Vagina (tissue), 2 donors: ENCODE measurements at places on chromosomes 11 and 22. TPM values are rescaled to one million over a fixed set of nuclear protein-coding genes. Genes with fewer than 3 reads are reported as not detected.

- H3K27me3 ChIP-seq, result no peaks in the 10 kb centered on the region
- H3K27ac ChIP-seq, result no peak overlapping the region
- no peaks in the 10 kb centered on the region for H3K36me3 ChIP-seq
- no peak overlapping the region for H3K4me3 ChIP-seq
These were observed 33.2 kb downstream of the OR4A15 start for GRCh38 chr11:55401011-55401410.

DNA sequence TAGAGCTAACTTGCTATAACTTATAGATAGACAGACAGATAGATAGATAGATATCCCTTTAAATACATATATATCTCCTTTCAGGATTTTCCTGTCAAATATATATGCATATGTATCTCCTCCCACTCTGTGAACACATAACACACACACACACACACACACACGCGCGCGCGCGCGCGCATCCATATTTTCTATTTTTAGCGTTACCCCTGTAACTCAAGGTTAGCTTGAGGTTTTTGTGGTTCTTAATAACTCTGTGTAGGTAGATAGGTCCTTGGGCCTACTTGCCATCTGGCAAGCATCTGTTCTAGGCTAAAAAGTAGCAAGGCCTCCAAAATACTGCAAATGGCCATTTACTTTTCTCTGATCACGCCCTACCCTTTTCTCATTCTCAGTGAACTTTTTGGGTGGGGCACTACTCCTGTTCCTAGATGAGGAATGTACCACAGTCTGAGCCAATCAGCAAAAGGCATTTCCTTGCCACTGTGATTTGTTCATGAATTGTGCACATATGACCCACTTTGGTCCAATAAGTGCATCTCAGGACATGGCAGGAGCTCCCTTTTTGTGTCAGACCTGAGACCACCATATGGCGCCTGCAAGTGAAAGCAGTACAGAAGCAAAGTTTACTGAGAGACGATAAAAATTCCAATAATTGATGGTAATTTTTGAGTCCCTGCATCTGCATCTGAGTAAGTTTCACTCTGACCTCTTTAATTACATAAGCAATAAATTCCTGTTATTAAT lies 740.5 kb upstream of the API5 start:
- no peak overlapping the region for H3K4me3 ChIP-seq
- H3K4me1 ChIP-seq, result no peaks in the 10 kb centered on the region
- no peaks in the 10 kb centered on the region for H3K36me3 ChIP-seq
- H3K27me3 ChIP-seq, result no peaks in the 10 kb centered on the region

The CSF2RB gene
- 4.2 TPM for total RNA-seq

DNA sequence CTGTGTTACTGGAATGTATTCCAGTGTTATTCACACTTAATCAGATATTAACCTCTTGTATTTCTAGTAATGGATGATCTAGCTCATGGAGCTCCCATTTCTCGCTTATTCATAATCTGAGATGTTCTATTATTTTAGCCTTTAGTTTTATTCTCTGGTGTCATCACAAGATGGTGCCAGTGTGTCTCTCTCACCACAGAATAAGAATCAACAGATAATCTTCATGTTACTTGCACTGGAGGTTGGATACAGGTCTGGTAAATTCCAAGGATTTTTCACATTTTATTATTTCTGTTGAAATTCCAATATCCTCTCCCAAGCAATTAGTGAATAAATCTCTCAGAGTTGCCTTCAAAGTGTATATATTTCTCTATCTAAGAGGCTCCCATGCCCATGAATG lies 74.6 kb downstream of the CASP12 start:
- no peaks in the 10 kb centered on the region for H3K4me1 ChIP-seq
- H3K4me3 ChIP-seq, result no peak overlapping the region
- no peaks in the 10 kb centered on the region for H3K27me3 ChIP-seq
- no peak for DNase-seq

DNA sequence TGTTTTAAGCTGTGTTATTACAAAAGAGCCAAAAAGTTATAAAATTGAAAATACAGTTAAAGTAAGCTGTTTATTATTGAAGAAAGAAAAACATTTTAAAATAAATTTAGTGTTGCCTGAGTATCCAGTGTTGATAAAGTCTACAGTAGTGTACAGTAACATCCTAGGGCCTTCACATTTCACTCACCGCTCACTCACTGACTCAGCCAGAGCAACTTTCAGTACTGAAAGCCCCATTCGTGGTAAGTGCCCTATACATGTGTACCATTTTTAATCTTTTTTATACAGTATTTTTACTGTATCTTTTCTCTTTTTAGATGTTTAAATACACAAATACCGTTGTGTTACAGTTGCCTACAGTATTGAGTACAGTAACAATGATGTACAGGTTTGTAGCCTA lies 35.0 kb downstream of the POLD3 start:
- DNase-seq, result no peak
- no peaks in the 10 kb centered on the region for H3K27me3 ChIP-seq
- H3K4me1 ChIP-seq, result no peaks in the 10 kb centered on the region
- no peak overlapping the region for H3K27ac ChIP-seq
- H3K4me3 ChIP-seq, result no peak overlapping the region
- no peaks in the 10 kb centered on the region for H3K36me3 ChIP-seq
